CD4-positive, alpha-beta T cell treated with Interleukin-17A for 4 hours (primary cell): ENCODE measurements at places on chromosomes 4 and X.

DNA sequence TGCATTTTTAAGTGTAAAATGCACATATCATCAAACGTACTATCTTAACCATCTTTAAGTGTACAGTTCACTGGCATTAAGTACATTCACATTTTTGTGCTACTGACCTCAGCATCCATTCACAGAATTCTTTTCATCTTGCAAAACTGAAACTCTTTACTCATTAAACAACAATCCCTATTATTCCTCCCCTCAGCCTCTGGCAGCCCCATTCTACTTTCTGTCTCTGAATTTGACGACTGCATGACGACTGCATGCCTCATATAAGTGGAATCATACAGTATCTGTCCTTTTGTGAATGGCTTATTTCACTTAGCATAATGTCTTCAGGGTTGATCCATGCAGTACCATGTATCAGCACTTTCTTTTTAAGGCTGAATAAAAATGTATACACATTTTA, 38.7 kb downstream of the CNKSR2 start:
- DNase-seq, result no peak

- DNase-seq, result no peak
Measured at GRCh38 chr4:53441564-53441963, 64.1 kb downstream of the FIP1L1 start.

GRCh38 chrX:44816367-44816766, 27.5 kb upstream of the DUSP21 start:
- no peak for DNase-seq

DNA sequence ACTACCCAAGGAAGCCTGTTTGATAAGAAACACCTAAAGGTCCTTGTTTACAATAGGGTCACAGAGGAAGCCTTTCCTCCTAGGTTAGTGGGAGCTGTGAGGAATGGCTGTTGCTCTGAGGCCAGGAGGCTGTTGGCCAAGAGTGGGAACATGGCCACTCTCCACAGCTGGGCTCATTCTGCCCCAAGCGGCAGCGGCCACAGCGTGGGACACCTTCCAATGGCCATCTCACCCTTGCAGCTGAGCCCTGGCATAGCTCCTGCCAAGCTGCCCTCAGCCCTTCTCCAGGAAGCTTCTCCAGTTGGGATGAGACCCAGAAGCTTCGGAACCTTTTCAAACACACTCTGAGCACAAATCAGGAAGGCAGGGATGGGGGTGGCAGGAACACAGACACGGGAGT, 111.8 kb upstream of the MAP3K15 start:
- no peak for DNase-seq

DNA sequence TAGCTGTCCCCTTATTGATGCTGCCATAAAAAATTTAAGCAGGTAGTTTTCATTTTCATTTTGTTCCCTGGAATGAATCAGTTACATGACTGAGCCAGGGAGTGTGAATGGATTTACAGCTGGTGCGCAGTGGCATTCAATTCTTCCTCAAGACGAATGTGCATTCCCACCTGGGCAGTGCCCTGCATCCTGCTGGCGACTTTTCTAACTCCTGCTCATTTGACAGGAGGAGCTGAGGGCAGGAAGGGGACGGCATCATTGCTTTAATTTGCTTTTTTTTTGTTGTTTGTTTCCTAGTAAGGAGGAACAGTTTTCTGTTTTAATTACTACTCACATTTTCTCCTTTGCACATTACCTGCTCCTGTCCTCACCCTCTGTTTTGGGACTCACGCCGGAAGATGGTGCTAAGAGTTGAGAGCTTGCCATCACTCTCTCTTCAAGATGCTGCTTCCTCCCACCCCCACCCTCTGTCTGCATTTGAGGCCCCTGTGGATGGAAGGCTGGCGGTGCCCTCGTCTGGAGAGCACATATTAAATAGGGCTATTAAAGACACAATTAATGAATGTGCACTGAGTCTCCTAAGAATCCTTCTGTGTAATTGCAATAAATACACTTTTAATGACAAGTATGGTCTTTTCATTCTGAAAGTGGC, 35.8 kb downstream of the PSAPL1 start:
- DNase-seq, result no peak

DNA sequence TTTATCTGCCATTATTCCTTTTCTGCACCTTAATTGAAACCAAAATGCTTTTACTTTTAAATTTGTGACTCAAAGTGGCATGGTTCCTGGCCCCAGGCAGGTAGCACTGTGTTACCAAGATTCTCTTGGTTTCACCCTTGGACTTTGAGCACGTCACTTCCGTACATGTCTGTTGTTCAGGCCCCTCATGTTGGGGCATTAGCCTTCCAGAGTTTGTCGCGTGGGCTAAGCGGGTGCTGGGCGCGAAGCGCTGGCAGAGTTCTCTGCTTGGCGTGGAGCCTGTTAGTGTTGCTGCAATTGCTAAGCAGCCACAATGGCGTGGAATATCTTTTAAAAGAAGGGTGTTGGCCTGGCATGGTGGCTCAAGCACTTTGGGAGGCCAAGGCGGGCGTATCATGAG, 14.0 kb upstream of the TADA2B start:
- DNase-seq, result no peak

GRCh38 chr4:38209654-38210053, 249.5 kb downstream of the PTTG2 start:
- DNase-seq, result no peak
